ENCODE measurements at places on chromosomes 6 and 20. TPM values are rescaled to one million over a fixed set of nuclear protein-coding genes. Genes with fewer than 3 reads are reported as not detected.
A peak's percentile ranks its signal among the peaks of the same experiment; 100 is the strongest.

GRCh38 chr20:59935457-59936185 is 2.2 kb upstream of the SYCP2 start:
- DNase-seq, result no peak

DNA sequence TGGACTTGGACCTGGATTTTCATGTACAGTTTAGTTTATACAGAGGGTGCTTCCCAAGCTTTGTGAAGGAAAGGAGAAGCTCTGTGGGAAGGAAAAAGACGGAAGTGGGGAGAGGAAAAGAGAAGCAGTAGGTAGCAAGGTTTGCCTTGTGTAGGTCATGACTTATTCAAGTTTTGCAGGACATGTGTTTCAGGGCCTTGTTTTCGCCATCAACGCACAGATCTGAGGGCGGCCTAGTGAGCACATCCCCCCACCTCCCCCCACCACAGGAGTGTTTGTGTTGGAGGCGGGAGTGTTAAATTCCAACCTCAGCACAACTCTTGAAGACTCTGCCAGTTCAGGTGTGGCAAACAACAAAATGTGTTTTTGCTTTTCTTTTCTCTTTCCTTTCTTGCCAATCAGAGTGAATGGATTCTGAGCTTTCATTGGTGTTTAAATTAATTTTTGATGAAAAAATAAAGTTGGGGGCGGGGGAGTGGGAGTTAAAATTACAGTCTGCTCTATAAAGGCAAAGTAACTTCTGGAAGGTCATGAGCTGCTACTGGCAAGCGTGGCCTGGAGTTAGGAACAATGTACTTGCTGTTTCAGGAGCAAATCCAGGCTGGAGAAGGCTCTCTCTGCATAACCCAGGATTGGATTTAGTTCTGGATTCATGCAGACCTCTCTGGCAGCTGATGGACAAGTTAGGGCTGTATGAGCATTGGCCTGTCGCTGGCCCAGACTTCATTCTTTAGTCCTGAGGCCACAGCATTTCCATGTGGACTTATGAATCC is 338.5 kb downstream of the CD83 start:
- DNase-seq, result no peak

GRCh38 chr20:61520893-61521460 is 268.9 kb downstream of the CDH4 start:
- DNase-seq, result no peak

DNA sequence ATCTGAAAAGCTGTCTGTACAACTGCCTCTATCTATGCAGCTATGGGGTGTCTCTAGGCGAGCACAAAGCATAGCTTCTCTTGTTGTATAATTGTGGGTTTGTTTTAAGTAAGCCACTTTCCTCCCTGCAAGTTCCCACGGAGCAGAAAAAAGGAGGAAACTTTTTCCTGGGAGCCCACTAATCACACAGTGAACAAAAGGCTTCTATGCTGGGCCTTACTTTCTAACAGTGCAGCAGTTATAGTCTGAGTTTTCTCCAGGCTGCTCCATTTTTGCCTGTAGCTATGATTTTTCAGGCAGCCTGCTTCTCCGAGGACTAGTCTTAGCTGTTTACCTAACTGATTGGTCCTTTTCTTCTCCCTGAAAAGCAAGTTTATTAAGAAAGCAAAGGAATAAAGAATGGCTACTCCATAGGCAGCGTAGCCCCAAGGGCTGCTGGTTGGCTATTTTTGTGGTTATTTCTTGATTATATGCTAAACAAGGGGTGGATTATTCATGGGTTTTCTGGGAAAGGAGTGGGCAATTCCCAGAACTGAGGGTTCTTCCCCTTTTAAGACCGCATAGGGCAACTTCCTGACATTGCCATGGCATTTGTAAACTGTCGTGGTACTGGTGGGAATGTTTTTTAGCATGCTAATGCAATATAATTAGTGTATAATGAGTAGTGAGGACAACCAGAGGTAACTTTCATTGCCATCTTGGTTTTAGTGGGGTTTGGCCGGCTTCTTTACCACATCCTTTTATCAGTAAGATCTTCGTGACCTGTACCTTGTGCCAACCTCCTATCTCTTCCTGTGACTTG is 84.3 kb downstream of the OPRM1 start:
- DNase-seq, result no peak

GRCh38 chr6:112202639-112203341 is 51.6 kb downstream of the LAMA4 start:
- DNase-seq, result no peak

GRCh38 chr20:55439070-55439469 is 566.2 kb downstream of the CBLN4 start:
- DNase-seq, result no peak

GRCh38 chr6:13120483-13121482 is 207.6 kb downstream of the TBC1D7 start:
- DNase-seq, result no peak

- no peak for DNase-seq
Observed at GRCh38 chr6:149074832-149075258, 242.7 kb upstream of the TAB2 start.

DNA sequence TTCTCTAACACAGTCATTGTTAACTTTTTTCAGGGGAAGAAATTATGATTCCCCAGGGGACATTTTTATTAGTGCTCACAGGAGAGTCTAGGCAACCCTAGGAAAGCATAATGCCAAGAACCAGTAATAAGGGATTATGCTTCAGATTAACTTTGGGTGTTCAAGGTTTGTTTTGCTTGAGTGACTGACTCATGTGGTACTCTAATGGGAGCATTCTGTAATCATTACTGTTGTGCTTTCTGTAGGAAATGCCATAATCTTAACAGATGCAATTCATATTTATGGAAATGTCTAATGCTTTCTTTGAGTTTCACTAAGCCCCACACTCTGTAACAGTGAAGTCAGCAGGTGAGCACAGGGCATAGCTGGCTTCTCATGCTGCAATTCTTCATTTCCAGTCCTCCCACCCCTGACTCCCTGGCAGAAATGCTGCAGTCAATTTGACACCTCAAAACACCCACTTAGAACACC is 263.4 kb upstream of the MAN1A1 start:
- DNase-seq, result no peak

DNA sequence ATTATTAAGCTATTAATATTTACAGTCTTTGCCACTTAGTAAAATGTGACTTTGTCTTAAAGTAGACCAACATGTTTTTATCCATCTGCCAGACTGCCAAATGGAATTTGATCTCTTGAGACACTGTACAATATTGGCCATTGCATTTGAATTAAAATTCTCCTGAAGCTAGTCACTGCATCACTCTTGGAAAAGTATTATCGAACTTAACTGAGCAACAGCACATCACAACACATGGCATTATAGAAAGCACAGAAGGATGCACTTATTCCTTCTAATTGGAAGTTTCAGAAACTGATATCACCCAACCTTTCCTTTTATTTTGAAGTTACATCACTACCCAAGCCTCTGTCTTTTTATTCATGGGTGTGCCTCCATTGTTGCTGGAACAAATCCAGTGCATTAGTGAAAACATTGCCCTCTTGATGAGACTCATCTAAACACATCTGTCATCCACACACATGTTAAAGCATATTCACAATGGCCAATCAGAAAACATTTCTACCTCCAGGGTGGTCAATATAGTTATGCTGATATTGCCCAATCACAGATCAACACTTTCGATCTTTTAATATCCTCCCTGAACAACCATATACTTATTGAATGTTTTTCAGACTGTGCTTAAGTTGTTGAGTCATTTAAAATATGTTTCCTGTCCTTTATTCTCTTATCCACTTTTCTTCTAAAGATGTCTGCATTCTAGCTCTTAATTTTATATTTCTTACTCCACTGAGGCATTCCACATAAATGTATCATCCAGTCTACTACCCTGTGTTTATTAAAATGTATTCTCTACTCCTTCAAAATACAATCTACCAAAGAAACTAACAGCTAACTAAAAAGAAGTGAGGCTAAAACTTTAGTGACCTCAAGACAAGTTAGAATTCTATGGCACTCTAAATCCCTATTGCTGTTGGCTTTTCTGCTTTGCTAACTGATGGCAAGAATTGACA is 535.0 kb downstream of the RFPL4B start:
- DNase-seq, result no peak

DNA sequence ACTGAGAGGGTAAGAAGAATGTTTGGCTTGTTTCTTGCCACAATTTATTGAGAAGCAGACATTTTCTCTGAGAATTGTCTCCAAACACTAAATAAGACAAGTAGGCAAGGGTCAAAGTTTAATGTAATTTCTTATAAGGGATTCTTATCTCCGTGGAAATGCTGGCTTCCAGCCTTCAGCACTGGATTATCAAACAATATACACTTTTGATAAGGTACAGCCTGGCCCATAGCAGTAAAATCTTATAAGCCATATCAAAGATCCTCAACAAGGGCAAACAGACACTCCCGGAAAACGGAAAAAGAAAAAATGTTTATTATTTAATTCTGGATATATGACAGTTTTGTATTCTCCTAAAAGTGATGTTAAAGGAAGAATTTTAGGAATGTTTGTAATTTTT is 18.5 kb upstream of the ZSCAN9 start:
- no peak for DNase-seq

GRCh38 chr6:24768361-24768760 is 6.4 kb upstream of the GMNN start:
- no peak for DNase-seq

GRCh38 chr20:46931699-46932098 is 37.1 kb downstream of the EYA2 start:
- no peak for DNase-seq

DNA sequence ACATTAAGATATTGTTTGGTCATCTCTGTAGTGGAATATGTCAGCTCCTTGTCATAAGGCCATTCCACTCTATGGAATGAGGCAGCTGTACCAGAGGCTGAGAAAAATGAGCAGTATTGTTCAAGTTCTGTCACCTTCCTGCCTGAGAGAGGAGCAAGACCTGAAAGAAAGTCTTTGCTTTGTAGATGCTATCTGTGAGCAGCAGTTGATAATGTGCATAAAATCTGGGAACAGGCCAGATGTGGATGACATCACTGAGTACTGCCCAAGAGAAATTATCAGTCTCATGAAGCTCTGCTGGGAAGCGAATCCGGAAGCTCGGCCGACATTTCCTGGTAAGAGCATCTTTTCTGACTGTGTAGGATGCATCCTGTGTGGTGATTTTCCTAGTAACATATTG is 16.8 kb downstream of the RIPK1 start:
- no peak for DNase-seq

GRCh38 chr6:139529420-139529819 is 155.0 kb upstream of the CITED2 start:
- no peak for DNase-seq

DNA sequence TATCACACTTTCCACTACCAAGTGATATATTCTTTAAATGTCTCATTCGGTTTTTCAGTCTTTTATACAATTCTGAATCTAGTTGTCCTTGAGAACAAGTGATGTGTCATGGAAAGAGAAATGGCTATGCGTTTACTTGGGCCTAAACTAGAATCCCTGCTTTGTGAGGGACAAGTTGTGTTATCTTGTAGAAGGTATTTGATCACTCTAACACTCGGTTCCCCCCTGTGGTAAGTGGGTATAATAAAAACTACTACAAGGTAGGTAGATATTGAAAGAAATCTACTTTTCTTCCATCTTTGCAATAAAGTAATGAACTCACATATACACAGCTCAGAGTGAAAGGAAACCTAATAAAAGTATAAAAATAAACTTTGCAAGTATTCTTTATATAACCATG is 108.9 kb downstream of the MANEA start:
- no peak for DNase-seq

DNA sequence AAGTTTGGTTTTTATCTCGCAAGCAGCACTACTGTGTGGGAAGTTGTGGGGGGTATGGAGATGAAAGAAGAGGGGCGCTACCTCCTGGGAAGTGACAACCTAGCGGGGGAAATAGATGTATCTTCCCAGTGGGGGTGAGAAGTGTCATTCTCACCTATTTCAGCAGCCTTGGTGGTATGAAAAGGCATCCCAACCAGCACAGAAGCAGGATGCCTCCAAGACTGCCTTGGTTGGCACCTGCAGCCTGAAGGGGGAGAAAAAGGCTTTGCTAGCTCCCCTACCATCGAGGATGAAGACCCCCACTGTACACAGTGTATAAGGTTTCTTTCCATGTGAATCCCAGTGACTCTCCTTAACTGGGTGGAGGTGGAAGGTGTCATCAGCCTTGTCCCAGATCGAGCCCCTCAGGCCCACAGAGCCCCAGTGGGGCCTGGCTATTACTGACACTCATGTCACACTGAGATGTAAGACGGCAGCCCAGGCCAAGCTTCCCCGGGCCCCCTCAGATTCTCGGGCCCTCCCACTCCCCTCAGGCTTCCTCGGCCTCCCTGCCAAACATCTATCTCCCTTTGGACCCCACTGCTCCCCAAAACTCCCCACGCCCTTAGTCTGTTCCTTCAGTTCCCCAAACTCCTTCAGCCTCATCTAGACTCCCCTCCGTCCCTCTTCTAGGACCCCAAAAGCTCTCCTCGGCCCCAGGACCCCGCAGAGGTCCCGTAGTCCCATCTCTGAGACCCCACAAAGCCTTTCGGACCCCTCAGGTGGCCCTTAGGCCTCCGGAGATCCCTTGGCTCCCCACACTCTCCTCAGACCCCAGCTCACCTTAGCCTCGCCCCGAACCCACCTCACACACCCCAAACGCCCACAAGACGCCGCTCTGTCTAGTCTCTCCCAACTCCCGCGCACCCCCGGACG is 688 bp downstream of the COMMD7 start:
- no peak for DNase-seq

GRCh38 chr6:7505189-7505699 is 36.2 kb upstream of the DSP start:
- DNase-seq, result no peak

DNA sequence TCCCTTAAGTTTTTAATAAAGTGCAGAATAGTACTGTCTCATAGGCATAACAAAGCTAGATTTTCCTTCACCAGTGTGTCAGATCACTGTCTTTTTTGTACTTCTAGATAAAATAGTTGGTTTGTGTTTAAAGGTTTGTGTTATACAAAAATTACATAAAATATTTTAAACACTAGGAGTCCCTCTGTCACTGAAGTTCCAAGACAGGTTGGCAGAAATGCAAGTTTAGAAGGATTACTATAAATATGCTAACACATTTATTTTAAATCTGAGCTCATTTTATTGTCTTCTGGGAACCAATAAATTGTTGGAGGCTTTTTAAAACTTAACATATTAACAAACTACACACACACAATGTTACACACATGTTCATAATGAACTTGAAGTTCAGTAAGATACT is 30.8 kb upstream of the RUNX2 start:
- no peak for DNase-seq

- DNase-seq, result peak; percentile 52
Observed at GRCh38 chr6:160534050-160534696, 129.9 kb downstream of the LPA start.

- no peak for DNase-seq
Observed at GRCh38 chr6:72789145-72789544, 167.3 kb downstream of the KCNQ5 start.

GRCh38 chr6:98486057-98486456 is 348.3 kb upstream of the POU3F2 start:
- no peak for DNase-seq

The HLA-DRB5 gene
- 27.9 TPM for total RNA-seq

The GPR6 gene
- total RNA-seq, result not detected

The PKIB gene
- total RNA-seq, result 1.2 TPM

The ANGPT4 gene
- not detected for total RNA-seq

The EYS gene
- total RNA-seq, result not detected

The CNR1 gene
- total RNA-seq, result not detected

The LINC00237 gene
- not detected for total RNA-seq

The BPIFB1 gene
- not detected for total RNA-seq

The ADAT2 gene
- 19.1 TPM for total RNA-seq

The PRDM13 gene
- not detected for total RNA-seq

The ZNF391 gene
- total RNA-seq, result 2.0 TPM

The TBXT gene
- total RNA-seq, result not detected

The REM1 gene
- total RNA-seq, result not detected

The MRPL14 gene
- total RNA-seq, result 37.6 TPM

The MICB gene
- 54.2 TPM for total RNA-seq

The TIAM2 gene
- total RNA-seq, result 5.6 TPM

Measured in activated CD4-positive, alpha-beta T cell treated with anti-CD3 and anti-CD28 coated beads, Interleukin-2, amount 10 ng/mL, durations not matched to agents 7 days and 5 days (primary cell).